Naive thymus-derived CD8-positive, alpha-beta T cell (primary cell): ENCODE measurements at places on chromosomes 1 and 21.
A peak's percentile ranks its signal among the peaks of the same experiment; 100 is the strongest.

GRCh38 chr1:210237479-210237878 is 4.9 kb downstream of the SERTAD4 start:
- DNase-seq, result no peak

DNA sequence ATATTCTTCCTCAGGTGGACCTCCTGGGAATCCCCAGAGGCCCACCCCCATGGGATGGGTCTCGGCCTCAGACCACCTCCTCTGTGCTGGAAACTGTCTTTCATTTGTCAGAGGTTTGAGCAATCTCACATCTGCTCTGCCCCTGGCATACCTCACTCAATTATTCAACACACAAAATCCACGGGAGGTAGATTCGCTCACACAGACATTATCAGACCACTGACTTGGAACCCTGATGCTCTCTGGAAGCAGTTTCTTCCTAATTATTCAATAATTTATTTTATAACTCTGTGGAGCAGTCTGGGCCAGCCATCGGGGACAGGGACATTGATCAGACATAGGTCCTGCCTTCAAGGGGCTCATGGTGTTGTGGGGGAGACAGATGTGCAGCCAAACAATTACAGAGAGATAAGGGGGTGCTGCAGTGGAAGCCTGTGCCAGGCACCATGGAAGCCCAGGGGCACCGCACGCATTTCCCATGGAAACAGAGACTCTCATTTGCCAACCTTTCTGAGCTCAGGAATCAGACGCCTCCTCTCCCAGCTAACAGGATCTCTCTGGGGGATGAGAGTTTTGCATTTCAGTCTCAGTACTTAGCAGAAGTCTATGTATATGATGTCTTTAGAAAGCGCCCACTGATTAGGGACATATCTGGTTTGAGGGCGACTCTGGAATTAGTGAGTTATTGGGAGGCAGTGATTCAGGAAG is 96.5 kb downstream of the HMGB4 start:
- no peak for DNase-seq

DNA sequence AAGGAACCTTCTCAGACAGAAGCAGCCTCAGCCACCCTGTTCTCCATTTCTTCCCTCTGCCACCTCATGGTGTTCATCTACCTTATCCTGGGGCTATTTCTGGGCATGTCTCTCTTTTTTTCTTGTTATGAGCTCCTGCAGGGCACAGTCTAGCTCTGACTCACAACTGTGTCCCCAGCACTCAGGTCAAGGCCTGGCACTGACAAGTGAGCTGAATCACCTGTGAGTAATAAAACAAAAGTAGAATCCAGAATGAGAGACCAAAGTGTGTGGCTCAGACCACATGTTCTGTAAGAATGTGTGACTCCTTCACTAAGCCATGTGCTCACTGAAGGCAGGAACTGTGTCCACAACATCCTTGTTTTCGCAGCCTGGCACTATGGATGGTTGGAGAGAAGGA is 23.2 kb downstream of the C1orf94 start:
- no peak for DNase-seq

- no peak for DNase-seq
Measured at GRCh38 chr1:43351421-43352350, 7.1 kb upstream of the CDC20 start.

GRCh38 chr1:203711251-203712007 is 53.6 kb upstream of the LAX1 start:
- DNase-seq, result no peak

DNA sequence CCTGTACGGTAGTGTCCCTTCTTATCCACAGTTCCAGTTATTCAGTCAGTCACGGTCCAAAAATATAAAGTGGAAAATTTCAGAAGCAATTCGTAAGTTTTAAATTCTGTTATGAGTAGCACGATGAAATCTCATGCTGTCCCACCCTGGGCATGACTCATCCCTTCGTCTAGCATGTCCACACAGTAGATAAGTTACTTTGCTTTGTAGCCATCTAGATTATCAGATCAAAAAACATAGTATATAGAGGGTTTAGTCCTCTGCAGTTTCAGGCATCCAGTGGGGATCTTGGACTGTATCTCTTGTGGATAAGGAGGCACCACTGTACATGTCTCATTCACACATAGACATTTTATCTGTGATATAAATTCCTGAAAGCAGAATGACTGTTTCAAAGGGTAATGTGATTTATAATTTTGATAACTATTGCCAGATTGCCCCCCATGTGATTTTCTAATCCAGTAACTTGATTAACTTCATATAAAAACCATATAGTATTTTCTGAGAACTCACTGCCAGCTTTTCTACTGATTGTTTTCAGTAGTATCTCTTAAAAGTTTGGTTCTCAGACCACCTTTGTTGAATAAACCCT is 143.3 kb downstream of the DYRK1A start:
- DNase-seq, result no peak

DNA sequence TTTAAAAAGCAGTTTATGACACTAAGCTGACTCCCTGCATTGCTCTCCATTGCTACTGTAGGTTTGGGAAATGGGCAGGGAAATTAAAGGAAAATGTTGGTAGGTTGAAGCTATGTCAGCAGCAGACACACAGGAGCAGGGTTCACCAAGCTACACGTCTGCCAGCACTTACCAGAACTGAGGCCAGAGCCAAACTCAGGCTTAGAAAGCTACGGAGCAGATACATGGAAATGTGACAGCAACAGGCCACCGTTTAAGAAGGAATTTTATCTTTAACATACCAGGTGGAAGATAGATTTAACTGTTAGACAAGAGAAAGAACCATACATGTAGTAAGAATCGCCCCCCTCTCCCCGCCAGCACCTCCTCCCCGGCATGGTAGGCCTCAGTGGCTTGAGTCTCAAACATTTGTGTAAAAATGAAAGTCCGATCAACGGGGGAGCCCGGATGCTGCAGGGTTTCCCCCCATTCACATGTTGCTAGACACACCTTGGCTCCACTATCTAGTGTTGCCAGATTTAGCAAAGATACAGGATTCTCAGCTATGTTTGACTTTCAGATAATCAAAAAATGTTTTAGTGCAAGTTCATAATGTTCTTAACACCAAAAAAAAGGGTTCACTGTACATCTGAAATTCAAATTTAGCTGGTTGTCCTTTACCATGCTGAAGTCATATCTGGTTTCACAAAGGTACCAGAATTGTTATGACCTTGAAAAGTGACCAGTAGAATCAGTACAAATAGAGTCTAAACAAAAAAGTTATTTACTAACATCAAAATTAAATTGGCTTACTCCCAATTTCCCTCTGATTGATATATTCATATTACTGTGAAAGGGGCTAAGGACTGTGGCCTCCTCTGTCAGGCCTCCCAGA is 6.7 kb downstream of the OR2T11 start:
- no peak for DNase-seq

DNA sequence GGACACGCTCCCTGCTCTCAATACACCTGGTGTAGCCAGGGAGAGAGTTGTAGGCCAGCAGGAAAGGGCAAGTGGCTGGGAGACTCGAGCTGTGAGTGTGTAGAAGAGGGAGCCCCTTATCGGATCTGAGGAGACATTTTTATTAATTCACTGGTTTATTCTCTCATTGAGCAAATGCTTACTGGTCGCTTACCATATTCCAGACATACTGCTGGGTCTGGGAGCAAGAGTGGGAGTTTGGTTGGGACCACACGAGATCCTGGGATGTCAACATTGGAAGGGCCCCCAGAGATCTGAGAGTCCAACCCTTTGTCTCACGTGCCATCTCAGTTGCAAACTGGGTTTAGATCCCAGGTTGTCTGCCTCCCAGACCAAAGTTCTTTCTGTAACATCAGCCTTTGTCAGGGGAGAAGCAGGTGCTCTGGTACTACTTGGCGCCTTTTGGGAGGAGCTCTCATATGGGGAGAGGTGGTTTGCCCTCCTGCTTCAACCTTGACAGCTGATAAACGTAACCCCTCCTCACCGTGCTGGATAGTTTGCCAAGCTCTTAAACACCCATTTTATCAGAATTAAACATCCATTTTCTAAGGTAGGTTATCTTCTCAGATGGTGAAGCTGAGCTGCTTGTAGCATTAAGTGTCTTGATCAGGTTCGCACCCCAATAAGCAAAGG is 742 bp downstream of the TMEM222 start:
- DNase-seq, result no peak

- no peak for DNase-seq
Measured at GRCh38 chr1:29237129-29237821, 953 bp downstream of the PTPRU start.

DNA sequence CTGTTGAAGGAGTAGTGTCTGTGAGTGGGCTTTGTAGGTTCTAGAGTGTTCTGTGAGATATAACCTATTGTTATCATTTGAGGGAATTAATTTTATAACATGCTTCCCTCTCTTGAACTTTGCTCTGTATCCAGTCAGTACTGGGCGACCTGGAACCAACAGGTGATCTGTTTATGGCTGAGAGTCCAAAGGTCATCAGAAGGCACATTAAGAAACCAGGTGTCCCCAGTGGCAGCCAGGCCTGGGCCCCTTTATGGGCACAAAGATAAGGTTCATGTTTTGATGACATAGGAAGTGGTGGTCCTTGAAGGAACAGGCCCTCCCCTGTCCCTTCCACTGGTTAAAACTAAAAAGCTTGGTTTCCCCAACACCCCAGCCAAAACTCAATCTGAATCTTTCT is 61.1 kb downstream of the FHAD1 start:
- DNase-seq, result no peak

- peak; percentile 47 for DNase-seq
Measured at GRCh38 chr1:112674440-112674985, at the start of gene MOV10. MOV10 (plus strand) TSS chr1:112674659; CDS start chr1:112674913, 254 bp downstream.

DNA sequence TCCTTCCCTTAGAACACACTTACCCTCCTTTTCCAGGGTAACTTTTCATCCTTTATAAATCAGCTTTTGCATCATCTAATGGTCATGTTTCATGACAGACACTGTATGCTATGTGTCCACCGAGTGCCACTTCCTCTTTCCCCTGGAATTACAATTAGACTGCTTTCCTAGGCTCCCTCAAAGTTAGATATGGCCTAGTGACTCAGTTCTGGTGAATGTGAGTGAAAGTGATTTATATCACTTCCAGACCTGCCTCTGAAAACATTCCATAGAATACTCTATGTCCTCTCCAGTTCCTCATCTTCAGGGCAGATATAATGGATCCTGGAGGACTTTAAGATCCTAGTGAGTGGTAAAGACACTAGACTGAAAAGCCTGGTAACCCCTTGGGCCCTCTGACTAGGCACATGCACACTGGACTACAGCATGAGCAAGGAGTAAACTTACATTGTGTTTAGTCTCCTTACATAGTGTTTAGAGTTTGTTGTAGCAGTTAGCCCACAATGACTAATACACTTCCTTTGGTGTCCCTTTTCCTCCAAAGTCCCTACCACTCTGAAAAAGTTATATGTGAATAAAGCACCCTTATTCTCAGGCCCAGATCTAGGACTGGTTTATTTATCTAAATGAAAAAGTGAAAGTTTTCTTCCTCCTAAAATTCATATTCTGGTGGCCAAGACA is 59.3 kb downstream of the GPR88 start:
- DNase-seq, result no peak

DNA sequence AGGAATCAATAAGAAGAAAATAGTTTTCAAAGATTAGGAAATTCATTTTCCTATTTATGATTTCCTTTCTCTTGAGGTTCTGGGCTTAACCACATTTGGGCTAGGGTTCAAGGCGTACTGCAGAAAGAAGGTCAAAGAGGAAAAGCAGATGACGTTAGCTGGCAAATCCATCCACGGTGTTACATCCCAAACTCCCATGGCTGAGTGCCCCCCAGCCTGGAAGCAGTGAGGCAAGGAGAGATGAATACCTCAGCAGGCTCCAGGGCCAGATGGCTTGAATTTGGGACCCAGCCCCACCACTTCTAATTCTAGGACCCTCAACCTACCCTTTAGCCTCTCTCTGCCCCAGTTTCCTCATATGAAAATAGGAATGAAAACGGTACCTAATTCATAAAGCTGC is 17.7 kb downstream of the SUSD4 start:
- no peak for DNase-seq

- no peak for DNase-seq
Measured at GRCh38 chr1:86421601-86422280, 2.2 kb upstream of the CLCA2 start.

GRCh38 chr1:211285196-211285595 is 26.0 kb downstream of the RCOR3 start:
- no peak for DNase-seq

DNA sequence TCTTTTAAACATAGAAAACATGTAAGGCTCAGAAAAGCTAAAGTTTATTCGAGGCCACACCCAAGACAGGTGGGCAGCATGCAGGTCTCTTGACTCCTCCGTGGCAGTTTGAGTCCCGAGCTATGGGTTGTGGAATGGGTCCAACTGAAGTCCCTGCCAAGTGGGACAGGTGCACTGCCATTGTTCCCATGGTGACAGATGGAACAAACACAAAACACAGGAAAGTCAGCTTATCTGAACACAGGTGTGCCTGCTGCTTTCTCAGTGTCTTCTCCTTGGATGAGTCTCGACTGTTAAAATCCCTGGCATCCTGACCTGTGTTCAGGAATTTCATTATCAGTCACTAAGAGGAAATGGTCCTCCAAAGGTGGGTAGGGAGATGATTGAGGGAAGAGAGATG is 99.0 kb upstream of the RAB4A start:
- DNase-seq, result no peak

DNA sequence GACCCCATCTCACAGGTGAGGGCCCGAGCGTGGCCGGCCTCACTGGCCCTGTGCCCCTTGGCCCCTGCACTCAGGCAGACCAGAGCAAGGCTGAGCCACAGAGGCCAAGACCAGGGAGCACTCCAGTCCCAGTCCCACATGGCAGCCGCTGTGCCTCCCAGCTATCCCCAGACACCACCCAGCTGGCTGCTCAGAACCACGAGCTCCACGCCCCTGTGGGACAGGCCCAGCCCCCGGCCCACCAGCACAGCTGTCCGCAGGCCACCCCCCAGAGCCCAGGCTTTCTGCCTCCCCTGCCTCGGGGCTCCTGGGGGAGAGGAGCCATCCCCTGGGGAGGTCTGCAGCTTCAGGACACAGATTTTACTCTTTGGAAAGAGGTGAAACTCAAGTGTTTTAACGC is 9.1 kb upstream of the C1QTNF12 start:
- DNase-seq, result no peak

- no peak for DNase-seq
Measured at GRCh38 chr1:52901384-52901783, 20.2 kb downstream of the ECHDC2 start.

DNA sequence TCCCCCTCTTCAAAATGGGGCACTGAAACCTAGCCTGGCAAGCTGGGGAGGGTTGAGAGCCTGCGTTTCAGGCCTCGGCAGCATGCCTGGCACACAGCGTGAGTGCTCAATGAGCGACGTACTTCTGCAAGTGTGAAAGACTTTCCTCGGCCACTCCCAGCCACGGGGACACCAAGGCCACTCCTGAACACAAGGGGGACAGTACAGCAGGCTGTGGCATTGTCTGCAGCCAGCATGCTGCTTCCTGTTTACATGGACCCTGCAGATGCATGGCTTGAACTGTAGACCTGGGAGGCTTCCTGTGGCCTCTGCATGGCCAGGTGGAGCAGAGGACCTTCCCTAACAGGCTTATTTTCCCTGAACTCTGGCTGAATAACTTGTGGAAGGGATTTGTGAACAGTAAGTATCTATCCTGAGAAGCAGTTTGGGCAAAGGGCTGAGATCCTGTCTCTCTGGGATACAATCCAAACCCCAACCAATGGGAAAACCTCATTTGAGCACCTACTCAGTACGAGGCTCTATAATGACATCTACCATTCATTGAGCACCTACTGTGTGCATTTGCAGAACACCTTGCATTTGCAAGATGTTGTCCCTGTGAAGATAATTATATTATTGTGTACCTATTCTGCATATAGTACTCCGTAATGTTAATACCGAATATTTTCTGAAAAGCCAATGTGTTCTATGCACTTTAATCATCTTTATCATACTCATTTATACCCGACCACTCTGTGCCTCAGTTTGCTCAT is 9.9 kb upstream of the HSPG2 start:
- DNase-seq, result no peak
